ENCODE measurements at places on chromosomes 16 and 17. TPM values are rescaled to one million over a fixed set of nuclear protein-coding genes. Genes with fewer than 3 reads are reported as not detected.
A peak's percentile ranks its signal among the peaks of the same experiment; 100 is the strongest.

The RAB37 gene
- total RNA-seq = not detected

The KRTAP2-3 gene
- 102 TPM for total RNA-seq

GRCh38 chr16:73298562-73298961 is 250.6 kb upstream of the ZFHX3 start:
- no peak overlapping the region for H3K27ac ChIP-seq
- peaks cover 8% of the 10 kb centered on the region for H3K4me1 ChIP-seq
- H3K36me3 ChIP-seq = no peaks in the 10 kb centered on the region

DNA sequence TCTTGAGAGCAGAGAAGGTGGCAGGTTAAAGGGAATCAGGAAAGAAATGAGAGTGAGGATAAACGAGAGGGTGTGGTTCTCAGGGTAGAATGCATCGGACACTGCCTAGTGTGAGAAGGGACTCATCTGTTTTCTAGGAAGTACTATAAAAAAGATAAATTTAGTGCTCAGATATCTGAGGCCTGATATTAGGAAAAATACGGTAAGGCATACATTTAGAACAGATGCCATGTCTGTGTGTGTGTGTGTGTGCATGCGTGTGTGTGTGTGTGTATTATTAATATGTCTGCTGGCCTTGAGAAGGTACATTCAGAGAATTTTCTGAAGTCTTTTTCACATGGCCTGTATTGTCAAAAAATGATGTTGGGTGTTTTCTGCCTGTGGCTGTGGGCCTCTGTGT is 414.8 kb downstream of the MAF start:
- peaks cover 5% of the 10 kb centered on the region for H3K36me3 ChIP-seq
- no peaks in the 10 kb centered on the region for H3K4me1 ChIP-seq
- H3K4me3 ChIP-seq = no peak overlapping the region
- DNase-seq = no peak

GRCh38 chr17:4573669-4574068 is 10.7 kb upstream of the SMTNL2 start:
- no peak for DNase-seq
- H3K4me1 ChIP-seq = no peaks in the 10 kb centered on the region
- no peak overlapping the region for H3K4me3 ChIP-seq
- H3K27ac ChIP-seq = no peak overlapping the region

DNA sequence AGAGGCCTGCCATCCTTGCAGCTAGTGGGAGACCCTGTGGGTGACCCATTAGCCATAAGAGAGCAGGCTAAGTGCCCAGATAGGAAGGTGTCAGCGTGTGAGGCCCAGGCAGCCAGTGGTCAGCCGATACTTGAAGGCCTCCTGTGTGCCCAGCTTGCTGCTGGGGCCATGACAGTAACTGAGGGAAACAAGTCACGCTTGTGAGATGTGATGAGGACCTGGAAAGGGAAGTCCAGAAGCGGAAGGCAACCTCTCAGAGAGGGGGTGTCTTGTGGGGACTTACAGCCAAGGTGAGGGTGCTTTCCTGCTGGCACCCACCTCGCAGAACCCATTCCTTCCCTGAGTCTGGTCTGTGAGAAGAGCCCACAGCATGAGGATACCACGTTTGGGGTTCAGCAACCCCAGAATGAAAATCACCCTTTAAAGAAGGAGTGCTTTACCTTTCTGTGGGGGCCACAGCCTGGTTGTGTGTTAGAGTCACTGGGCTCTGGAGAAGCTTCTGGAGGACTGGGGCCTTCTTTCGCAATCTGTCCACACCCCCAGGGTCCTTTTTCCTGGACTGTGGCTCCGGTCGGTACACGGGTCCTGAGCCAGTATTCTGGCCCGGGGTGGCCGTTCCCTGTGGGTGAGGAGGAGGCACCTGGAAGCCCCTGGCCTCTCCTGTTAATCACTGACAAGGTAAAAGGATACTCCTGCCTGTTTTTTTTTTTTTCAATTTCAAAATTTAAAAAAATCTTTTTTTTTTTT is 53.9 kb downstream of the PLCG2 start:
- no peaks in the 10 kb centered on the region for H3K36me3 ChIP-seq
- DNase-seq = no peak
- peaks cover 16% of the 10 kb centered on the region for H3K27me3 ChIP-seq
- no peaks in the 10 kb centered on the region for H3K4me1 ChIP-seq

DNA sequence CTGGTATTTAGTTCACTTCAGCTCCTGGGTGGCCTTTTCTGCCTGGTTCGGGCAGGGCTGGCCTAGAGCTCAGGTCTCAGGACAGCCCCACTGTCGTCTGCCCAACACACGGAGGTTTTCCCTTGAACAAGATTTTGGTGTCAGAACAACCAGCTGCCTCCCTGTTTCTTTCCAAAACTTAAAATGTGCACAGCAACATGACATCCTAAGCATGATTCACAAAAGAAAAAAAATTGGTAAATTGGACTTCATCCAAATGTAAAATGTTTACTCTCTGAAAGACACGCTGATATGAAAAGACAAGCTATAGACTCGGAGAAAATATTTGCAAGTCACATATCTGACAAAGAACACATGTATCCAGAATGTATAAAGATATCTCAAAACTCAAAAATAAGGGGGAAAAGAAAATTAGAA is 197.8 kb upstream of the CHMP6 start:
- H3K4me1 ChIP-seq = peaks cover 53% of the 10 kb centered on the region
- H3K27me3 ChIP-seq = no peaks in the 10 kb centered on the region
- peak overlapping the region; percentile 77 for H3K27ac ChIP-seq
- H3K36me3 ChIP-seq = peaks cover 47% of the 10 kb centered on the region

DNA sequence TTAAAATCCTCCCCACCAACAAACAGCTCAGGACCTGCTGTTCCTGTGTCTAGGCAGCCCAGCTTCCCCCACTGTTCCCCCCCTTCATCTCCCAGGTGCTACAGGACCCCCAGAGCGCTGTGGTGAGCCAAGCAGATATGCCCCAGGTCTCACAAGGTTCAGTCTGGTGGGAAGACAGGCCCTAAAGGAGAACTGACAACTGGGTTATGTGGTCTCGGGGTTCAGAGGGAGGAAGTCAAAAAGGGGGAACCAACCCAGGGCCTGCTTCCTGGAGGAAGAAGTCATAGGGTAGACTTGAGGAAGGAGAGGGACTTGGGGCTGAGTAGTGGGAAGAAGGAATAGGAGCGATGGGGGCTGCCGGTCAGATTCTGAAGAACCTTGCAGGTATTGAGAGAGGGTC is 2.6 kb downstream of the RIPOR1 start:
- H3K27me3 ChIP-seq = peaks cover 1% of the 10 kb centered on the region
- H3K27ac ChIP-seq = peak overlapping the region; percentile 74
- peaks cover 5% of the 10 kb centered on the region for H3K36me3 ChIP-seq
- peaks cover 60% of the 10 kb centered on the region for H3K4me1 ChIP-seq
- peak overlapping the region; percentile 94 for H3K4me3 ChIP-seq
- DNase-seq = no peak

- H3K36me3 ChIP-seq = no peaks in the 10 kb centered on the region
- no peaks in the 10 kb centered on the region for H3K4me1 ChIP-seq
- H3K27ac ChIP-seq = no peak overlapping the region
- no peak for DNase-seq
- H3K4me3 ChIP-seq = no peak overlapping the region
These were observed 13.5 kb upstream of the PRKAR1A start for GRCh38 chr17:68498479-68499326.
